ENCODE measurements at places on chromosomes 2 and 18.

DNA sequence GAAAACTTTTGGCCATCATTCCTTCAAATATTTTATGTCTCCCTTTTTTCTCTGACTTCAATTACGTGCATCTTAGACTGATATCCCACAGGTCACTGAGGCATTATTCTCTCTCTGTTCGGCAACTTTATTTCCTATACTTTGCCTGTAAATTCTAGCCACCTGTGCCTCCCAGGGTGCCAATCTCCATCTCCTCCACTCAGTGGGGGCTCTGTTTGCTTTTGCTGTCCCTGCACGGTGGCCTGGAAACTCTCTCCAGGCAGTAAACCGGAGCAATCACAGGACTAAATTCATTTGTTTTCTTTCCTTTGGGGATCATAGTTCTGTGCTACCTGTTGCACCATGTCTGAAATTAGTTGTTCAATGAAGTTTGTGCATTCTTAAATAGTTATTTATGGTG, 9.6 kb upstream of the MTLN start:
- no peak for DNase-seq

- no peak for DNase-seq
Observed at GRCh38 chr2:15619076-15619475, 27.4 kb downstream of the DDX1 start.

DNA sequence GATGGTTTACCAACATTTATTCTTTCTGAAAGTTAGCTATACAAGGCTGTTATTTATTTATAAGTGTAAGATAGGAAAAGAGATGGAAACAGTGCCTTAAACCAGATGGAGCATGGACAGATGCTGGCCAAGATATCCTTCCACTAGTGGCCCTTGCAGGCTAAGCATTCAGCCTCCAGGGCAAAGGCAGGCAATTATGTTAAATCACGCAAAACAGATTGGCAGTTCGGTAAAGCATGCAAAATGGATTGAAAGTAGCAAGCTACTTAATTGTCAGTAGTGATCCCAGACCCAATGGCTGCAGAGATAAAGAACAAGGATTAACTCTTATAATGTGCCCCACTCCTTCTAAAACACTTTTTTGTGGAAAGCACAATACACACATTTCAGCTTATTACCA, 105.4 kb upstream of the MAP4K3 start:
- no peak for DNase-seq

- DNase-seq: no peak
Observed at GRCh38 chr2:98446850-98447249, 2.2 kb downstream of the INPP4A start.

DNA sequence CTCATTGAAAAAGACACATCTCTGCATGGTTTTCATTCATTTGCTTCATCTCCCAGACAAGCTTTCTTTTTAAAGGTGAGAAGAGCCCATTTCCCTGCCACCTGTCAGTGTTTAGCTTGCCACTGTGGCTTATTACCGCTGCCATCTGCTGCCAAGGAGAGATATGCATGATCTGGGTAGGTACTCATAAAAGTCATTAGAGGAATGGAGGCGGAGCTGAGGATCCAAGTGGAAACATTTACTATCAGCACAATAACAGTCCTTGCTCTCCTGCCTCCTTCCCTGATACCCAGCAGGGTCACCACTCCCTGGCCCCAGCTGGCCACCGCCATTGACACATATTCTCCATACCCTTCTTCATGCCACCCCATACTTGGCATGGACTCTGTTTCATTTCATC, 390.4 kb downstream of the TSN start:
- DNase-seq: no peak

GRCh38 chr2:128547667-128548066, 229.0 kb upstream of the HS6ST1 start:
- DNase-seq: no peak

DNA sequence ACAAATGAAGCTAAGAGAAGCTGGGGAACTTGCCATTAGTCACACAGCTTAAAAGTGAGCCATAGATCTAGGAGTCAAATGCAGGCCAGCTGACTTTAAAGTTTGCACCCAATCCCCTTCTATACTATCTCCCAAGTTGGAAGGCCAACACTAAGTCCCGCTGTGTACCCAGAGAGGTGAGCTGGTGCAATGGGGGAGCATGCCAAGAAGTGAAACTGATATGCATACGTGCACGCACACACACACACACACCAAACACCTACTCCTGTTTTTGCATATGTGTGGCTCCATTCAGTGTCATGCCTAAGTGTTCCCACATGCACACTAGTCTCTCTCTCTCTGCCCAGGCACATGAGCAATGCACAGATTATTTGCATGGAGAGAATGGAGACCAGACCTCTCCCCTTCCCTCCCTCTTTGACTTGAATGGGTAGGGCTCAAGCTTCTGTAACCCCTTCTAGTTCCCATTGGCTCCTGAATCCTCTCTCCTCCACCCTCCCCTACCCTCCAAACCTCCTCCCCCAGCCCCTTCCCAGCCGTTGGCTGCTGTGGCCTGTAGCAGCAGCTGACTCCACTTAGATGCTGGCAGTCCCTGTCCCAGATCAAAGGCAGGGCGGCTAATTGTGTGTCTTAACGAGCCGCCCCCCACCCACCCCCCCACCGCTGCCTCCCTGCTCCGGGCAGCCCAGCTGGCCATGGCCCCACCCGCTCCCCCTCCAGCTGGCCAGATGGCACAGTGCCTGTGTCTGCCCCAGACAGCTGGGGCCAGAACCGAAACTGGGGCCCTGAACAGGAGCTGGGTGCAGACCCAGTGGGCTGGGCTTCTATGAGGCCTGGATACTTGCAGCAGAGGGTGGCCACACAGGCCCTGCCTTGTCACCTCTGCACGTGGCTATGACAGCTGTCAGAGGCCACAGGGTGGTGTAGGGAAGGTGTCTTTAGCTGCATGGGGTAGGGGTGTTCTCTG, 5.6 kb downstream of the WNT10A start:
- DNase-seq: no peak

DNA sequence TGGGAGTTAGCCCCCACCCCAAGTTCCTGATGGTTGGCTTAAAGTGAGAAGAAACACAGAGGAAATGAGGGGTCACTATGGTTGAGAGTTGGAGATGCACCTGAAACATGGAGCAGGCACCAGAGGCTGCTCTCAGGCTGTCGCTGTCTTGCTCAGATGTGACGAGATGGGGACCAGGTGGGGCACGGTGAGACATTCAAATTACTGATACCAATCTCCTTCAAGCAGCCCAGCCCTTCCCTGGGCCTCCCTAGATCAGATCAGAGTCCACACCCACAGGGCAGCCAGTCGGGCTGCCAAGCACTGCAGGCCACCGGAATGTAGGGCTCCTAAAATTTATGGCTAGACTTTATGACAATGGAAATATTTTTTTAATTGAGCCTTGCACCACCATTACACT, 176.6 kb downstream of the CELF4 start:
- no peak for DNase-seq

GRCh38 chr18:55777666-55778304, 189.8 kb upstream of the TCF4 start:
- no peak for DNase-seq

GRCh38 chr2:64817453-64817852, 163.7 kb upstream of the SERTAD2 start:
- DNase-seq: no peak

GRCh38 chr2:64998658-64999061, 9.5 kb downstream of the SLC1A4 start:
- DNase-seq: no peak

GRCh38 chr2:128436479-128437203, 118.0 kb upstream of the HS6ST1 start:
- no peak for DNase-seq

DNA sequence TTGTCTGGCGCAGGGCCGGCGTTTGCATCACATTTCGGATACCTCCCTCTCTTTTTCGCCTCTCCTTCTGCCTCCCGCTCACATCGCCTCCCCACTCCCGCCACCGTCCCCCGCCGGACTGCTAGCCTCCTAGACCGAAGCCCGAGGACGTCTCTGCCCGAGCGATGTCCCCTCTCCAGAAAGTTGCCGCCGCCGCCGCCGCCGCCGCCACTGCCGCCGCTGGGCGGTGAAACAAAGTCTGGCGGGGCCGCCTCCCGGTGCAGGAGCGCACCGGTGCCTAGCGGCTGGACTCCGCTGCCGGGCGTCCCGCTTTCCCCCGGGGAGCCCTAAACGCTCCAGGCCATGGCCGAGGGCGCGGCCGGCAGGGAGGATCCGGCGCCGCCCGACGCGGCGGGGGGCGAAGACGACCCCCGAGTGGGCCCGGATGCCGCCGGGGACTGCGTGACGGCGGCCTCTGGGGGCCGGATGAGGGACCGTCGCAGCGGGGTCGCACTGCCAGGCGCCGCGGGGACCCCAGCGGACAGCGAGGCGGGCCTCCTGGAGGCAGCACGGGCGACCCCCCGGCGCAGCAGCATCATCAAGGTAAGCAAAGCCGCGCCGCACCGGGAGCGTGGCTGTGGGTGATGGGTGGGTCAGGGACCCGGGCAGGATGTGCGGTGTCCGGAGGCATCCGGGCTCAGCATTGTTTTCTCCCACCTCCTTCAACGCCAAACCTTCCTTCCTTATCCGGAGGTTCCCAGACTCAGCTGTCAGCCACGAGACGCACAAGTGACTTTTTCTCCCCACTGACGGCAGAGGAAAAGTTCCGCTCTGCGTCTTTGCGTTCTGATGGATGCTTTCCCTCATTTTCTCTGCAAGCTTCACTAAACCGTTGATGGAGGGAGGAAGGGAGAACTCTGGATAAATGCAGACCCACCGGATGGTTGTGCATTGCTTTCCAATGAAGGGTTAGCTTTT, 643 bp downstream of the PLCL1 start:
- DNase-seq: no peak

DNA sequence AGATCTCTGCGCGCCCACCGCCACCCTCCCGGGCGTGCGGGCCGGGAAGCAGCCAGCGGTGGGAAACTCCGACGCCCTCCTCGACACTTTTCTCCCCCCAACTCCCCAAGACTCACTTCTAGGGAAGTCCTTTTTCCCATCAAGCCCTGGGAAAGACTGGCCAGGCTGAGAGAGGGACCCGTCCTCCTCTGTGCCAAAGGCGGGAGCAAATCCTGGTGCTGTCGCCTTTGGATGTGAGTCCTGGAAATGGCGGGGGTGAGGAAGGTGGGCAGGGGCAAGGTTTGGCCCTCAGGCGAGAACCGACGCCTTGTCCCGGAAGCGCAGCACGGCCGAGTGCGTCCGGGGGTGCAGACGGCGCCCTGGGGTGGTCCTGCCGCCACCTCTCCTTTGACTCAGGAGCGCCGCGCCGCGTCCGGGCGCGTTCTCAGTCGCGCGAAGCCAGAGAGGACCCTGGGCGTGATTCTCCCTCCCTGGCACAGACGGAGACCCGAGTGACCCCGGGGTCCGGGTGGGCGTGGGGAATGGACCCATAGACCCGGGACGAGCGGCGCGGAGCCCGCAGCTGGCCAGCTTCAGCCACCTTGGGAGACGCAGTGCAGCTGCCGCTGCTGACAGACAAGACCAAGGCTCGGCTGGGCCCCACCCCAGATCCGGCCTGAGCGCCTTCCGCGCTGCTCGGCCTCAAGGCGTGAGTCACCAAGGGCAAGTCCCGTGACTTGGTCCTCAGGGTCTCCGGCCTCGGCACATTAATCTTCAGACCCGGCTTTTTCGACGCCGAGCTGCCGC, 3.5 kb upstream of the LBX2 start:
- no peak for DNase-seq

DNA sequence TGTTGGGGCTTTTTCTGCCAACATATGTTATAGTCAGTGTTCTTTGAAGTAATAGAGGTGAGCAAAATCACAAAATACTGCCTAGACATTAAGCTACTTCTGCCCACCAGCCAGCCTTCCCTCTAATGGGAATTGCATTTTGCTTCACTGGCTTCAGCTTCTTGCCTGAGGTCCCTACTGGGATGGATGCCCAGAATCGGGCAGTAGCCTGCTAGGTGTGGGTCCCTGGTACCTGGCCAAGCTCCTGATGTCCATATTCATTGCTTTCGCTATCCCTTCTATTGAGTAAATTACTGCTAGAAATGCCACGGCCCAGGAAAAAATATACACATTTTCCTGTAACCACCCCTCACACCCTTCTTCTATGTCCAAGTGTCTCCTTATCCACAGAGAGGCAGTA, 27.0 kb downstream of the CRYGD start:
- DNase-seq: no peak

- peak; percentile 21 for DNase-seq
Observed at GRCh38 chr18:70246061-70246466, 40.6 kb upstream of the RTTN start.

Measured in KBM-7 (cell line).